Effector CD8-positive, alpha-beta T cell (primary cell): ENCODE measurements at places on chromosomes 12 and 14.

DNA sequence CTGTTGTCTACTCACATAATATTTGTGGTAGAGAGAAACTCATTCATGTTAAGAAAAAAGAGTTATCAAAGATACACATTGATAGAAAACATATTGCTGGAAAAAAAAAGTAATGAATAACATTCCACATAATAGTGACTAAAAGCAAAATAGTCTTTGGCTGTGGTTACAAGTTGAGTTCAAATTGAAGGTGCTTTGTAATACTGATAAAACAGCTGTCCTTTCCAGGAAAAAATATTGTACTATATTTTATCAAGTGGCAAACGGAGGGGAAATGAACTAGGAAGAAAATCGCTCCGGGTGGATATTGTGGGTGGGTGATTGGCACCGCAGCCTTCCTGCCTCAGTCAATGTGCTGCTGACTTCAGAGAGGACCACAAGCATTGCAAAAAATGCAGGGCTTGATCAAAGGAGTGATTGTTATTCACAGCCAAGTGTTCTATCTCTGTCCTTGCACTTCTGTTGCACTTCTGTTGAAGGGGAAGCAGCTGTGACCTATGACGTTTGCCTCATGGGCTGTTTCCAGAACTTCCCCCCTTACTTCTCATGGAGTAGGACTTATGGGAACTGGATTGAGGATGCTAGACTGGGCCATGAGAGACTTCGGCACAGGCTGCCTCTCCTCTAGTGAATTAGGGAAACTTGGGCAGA lies 114.4 kb downstream of the VRK1 start:
- DNase-seq, result no peak

DNA sequence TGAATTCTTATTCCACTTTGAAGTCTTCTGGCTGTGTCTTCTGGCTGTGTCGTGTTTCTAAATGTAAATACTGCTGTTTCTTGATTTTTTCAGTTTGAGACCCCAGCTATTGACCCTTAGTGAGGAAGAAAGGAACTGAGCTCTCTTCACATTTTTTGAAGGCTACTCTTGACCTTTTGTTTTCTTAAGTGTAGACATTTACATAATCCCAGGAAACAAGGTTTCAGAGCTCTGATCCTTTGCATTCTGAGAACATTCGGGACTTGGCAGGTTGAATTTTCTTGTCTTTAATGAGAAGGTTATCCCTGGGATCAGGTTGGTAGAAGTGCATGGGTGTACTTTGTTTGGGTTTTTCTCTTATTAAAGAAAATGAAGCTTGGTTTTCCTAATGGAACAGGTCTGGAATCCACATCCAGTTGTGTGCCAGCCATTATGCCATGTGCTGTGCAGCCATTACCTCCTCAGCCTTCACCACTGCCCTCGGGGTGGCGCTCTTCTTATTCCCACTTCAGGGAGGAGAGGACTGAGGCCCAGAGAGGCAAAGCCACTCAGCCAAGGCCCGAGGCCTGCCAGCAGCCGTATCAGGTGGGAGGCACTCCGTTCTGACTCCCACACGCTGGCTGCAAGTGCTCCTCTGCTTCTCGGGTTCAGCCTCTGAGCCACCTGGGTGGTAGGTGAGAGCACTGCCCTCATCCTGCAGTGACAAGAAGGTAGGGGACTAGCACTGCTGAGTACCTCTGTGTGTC lies 120.9 kb downstream of the BEGAIN start:
- no peak for DNase-seq

DNA sequence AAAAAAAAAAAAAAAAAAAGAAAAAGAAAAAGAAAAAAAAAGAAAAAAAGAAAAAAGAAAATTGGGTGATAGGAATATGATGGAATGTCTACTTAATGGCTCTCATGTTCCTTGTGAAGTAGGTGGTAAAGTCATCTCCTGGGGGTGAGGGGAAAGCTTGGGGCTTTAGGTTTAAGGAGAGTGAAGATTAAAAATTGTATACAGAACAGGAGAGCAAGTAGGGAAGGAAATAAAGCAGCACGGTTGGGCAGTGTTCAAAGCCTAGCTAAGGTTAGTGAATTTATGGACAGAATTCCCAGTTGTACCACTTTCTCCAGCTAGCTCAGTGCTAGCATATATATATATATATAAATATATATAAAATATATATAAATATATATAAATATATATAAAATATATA lies 40.0 kb upstream of the SLC2A13 start:
- DNase-seq, result no peak

- DNase-seq, result no peak
Measured at GRCh38 chr14:67377916-67378315, 17.8 kb downstream of the EIF2S1 start.

DNA sequence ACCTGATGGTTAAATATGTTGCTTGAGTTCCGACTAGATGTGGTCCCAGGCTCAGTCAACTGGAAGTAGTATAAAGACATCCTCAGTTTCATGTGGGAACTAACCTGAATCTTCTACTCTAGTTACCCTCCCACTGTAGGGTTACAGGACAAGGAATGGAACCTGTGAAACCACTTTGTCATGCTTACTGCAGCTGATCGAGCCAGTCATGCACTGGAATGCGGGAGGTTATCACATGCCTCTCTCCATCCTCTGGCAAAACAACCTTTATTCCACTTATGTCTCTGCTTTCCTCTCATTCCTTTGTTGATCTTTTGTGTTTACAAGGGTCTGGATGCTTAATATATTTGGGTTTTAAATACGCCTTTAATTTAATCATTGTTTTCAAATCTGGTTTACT lies 111.9 kb upstream of the DDHD1 start:
- no peak for DNase-seq

- no peak for DNase-seq
Measured at GRCh38 chr12:112096667-112097066, 11.9 kb downstream of the NAA25 start.

DNA sequence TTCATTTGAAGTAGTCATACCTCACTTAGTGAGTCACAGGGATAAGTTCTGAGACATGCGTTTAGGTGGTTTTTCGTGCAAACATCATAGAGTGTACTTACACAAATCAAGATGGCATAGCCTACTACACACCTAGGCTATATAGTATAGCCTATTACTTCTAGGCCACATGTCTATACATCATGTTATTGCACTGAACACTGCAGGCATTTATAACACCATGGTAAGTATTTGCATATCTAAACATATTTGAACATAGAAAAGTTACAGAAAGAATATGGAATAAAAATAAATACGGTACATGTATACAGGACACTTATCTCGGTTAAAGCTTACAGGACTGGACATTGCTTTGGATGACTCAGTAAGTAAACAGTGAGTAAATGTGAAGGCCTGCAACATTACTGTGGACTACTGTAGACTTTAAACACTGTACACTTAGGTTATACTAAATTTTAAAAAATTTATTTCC lies 670.6 kb downstream of the SLC16A7 start:
- no peak for DNase-seq

GRCh38 chr12:121568971-121569751 lies 11.7 kb downstream of the KDM2B start:
- no peak for DNase-seq

GRCh38 chr12:130579231-130579630 lies 136.9 kb downstream of the RIMBP2 start:
- DNase-seq, result no peak

DNA sequence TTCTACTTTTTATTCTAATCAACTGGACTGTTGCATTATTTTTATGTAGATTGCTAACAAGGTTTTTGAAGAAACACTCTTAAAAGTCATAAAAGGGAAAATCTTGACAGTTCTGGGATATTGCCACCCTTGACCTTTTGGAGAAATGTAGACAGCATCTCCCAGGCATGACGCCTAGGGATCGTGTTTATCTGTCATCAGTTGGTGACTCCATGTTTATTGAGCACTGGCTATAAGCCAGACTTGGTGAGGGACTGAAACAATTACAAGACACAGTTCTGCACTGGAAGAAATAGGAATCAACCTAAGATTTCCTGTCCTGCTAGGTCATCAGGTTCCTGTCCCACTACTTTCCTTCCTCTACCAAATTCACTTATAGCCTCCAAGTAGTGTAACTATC lies 34.5 kb downstream of the HMGA2 start:
- DNase-seq, result no peak

DNA sequence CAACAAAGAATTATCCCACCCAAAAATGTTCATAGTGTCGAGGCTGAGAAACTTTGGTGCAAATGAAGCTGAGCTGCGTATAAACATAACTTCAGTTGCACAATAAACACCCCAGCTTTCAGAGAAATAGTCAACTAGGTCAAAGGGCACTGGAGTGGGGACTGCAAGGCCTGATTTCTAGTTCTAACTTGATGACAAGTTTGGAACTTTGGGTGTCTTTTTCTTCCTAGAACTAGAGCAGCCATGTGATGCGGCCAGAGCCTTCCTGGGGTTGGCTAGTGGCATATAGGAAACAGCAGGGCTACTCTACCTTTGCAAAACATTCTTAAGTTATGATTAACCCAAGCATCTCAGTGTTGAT lies 298.4 kb upstream of the AMIGO2 start:
- DNase-seq, result no peak

DNA sequence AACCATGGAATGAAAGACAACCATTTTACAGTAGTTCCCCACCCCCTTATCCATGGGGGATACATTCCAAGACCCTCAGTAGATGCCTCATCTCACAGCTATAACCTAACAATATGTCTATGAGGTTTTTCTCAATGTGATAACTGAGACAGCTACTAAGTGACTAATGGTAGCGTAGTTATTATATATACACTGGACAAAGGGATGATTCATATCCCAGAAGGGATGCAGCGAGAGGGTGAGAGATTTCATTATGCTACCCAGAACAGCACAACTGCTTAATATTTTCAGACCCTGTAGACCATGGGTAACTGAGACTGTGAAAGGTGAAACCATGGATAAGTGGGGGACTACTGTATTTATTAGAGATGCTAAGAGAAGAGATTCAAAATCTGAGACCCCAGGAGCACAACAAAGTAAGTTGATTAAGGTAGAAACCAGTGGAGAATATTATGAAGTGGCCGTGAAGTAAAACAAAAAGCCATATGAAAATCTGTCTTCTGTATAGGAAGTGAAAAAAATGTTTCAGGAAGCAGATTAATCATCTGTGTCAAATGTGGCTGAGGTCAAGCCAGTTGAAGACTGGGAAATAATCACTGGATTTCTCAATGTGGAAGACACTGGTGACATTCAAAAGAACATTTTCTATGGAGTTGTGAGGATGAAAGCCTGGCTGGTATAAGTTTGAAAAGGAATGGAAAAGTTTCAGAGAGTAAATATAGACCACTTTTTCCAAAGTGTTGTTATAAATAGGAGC lies 77.2 kb downstream of the RPL10L start:
- no peak for DNase-seq

GRCh38 chr12:77160931-77161330 lies 95.6 kb upstream of the E2F7 start:
- no peak for DNase-seq

DNA sequence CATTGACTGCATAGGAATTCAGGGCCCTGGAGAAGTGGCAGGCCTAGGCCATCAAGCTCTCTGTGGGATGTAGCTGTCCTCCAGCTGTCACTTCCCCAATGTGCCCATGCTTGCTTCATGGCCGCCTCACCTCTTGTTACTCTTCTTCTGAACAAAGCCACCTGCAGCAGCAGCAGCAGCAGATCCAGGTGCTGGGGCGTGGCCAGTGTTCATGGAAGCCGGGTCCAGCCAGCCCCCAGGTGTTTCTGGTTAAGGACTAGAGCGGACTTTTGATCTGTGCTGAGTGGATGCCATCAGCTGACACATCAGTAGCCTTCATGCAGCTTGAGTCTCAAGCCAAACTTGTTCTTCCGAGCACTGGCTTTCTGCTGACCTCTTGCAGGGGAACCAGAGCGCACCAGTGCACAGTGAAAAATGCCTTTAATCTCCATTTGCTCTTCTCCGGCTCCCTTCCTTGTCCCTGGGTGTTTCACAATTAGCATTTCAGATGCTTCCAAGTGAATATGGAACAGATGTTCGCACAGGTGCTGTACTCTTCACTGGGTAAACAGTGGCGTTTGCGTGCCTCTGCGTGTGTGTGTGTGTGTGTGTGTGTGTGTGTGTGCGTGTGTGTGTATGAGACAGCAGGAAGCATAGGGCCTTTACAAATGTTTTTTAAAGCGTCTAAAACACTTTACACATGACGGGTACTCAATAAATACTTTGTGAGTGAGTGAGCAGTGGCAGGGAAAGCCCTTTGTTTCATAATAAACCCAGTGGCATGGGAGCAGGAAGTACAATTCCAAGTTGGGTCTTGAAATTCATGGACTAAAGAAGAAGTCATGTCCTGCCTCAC lies 20.1 kb downstream of the TPCN1 start:
- DNase-seq, result no peak

GRCh38 chr14:88682495-88683114 lies 110.1 kb downstream of the EML5 start:
- DNase-seq, result no peak

- DNase-seq, result no peak
Measured at GRCh38 chr14:60509438-60510253, 700 bp downstream of the SIX6 start.

DNA sequence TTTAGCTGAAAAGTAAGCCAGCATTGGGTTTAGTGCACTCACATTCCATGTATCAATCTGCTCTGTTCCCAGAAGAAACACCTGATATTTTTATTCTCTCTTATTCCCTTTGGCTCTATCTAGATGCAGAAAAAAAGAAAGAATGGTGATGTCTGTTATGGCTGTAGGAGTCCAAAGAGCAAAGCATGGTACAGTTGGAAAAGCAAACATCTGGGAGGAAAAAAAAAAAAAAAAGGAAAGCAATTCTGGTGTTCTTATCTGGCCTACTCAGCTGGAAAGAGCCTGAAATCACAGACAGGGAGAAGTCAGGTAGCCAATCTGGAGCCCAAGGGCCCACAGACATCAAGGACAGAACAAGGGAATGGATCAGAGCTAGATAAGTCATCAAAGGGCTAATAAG lies 293.9 kb downstream of the DUSP6 start:
- DNase-seq, result no peak

DNA sequence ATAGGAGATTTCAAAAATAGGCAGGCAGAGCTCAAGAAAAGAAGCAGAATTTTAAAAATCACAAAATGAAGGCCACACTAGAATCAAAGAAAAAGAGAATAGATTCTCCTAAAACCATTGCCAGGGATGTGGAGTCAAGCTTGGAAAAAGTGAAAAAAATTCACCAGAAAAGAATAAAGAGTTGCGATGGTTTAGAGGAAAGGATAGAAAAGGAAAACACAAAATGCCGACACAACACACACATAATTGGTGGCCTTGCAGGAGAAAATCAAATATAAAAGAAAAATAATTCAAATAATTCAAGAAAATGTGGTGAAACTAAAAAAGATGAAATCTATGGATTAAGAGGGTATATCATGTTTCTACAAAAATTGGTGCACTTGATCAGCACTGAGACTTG lies 181.6 kb upstream of the C14orf180 start:
- no peak for DNase-seq

DNA sequence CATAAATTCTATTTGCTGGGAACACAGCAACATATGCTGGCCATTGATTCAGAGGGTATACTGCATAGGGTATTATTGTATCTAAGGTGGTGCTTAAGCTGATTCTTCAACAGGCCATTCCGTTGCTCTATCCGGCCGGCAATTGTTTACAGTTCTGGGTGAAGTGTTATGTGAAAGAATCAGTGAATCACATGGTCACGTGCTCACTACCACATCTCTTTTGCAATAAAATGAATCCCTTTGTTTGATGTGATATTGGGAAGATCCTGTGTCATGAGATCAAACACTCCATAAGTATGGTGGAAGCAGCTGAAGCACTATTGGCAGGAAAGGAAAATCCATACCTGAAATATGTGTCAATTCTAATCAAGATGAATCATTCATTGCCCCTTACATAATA lies 7.6 kb upstream of the USP15 start:
- DNase-seq, result no peak

- no peak for DNase-seq
Measured at GRCh38 chr12:28869197-28869596, 279.9 kb upstream of the FAR2 start.
